ENCODE measurements at places on chromosomes 2 and 18.

DNA sequence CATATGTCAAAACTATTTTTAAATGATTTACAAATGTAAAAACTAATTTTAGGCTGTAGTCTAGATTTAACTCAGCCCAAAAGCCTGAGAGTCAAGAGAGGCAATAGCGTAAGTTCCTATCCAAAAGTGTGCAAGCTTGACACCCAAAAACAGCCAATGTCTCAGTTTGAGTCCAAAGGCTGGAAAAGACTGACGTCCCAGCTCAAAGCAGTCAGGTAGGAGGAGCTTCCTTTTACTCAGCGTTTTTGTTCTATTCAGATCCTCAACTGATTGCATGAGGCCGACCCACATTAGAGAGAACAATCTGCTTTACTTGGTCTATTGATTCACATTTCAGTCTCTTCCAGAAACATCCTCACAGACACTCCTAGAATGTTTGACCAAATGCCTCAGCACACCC lies 51.8 kb downstream of the MYL12B start:
- no peak for DNase-seq

DNA sequence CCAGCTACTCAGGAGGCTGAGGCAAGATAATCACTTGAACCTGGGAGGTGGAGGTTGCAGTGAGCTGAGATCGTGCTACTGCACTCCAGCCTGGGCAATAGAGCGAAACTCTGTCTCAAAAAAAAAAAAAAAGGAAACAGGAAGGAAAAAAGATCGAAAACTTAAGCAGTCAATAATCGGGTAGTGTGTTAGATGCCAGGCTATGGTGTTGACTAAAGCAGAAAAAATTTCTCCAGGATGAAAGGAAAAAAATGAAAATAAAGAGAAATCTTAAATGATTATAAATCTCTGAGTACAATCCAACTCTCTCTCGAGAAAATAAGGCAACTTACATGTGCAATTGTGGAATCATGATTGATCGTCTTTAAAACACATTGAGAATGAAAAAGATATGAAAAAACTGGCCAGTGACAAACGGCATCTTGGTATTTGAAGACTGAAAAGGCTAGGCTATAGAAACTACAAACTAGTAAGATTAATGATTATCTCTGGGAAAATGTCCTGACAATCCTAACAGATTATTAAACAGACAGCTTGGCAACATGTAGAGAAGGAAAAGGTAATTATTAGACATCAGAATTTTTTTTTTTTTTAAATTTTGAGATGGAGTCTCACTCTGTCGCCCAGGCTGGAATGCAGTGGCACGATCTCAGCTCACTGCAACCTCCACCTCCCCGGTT lies 16.3 kb upstream of the EPHA4 start:
- DNase-seq: no peak

DNA sequence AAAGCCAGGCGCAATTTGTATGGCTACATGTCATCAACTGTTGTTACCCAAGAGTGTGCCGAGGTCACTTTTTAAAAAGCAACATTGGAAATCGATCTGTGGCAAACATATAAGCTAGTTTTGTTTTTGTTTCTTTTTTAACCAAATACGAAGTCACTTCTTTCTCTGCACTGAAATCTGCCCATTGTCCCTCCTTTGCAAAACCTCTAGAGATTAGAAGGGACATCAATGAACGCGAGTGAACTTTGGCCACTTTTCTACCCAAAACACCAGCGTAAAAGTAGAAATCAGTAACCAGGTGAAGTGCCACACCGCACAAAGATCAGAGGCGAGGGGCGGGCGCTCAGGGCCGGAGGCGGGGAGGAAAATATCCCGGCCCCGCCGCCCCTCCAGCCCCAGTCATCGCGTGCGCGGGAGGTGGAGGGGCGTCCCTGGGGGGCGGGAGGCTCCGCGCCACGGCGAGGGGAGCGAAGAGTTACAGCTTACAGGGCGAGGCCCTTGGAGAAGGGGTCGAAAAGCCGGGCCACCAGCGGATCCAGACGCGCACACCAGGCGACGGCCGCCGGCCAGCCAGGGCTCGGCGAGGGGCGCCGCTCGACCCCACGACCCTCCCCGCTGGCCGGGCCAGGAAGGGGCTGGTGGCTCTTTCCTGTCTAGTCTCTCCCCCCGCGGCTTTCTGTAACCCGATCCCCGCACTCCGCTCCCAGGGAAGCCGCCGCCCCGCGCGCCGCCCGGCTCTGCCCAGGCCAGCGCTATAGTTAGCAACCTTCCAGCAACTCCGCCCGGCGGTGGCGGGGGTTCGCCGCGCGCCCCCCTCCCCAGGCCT lies 993 bp downstream of the RBMS1 start:
- peak; percentile 87 for DNase-seq

GRCh38 chr2:227188292-227188691 lies 23.9 kb downstream of the COL4A3 start:
- DNase-seq: peak; percentile 33

- peak; percentile 83 for DNase-seq
Observed at GRCh38 chr2:1632002-1632348, 112.3 kb downstream of the PXDN start.

DNA sequence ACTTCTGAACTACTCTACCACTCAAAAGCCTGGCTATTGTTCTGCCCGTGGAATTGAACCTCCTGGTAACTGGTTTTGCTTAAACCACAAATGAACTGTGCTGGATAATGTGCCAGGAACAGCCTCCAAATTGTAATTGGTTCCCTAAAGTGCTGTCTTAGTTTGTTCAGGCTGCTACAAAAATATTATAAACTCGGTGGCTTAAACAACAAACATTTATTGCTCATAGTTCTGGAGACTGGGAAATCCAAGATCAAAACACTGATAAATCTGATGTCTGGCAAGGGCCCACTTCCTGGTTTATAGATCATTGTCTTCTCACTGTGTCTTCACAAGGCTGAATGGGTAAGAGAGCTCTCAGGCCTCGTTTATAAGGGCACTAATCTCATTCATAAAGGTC lies 149.2 kb upstream of the NCKAP5 start:
- DNase-seq: peak; percentile 11

- no peak for DNase-seq
Observed at GRCh38 chr2:4247791-4248190, 544.4 kb downstream of the DCDC2C start.

GRCh38 chr18:34799291-34799690 lies 89.2 kb downstream of the DTNA start:
- DNase-seq: no peak

- no peak for DNase-seq
Observed at GRCh38 chr2:95569170-95569569, 22.6 kb upstream of the TRIM43 start.

DNA sequence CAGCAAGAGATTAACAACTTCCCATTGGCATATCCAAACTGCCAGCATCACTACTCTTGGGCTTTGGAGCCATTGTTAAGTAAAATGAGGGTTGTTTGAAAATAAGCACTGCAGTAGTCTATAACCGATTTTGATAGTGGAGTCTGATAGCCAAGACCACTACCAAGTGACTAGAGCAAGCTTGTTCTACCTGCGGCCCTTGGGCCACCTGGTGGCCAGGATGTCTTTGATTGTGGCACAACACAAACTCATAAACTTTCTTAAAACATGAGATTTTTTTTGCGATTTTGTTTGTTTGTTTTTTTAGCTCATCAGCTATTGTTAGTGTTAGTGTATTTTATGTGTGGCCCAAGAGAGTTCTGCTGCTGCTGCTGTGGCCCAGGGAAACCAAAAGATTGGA lies 11.0 kb downstream of the UBE2E3 start:
- no peak for DNase-seq
